ENCODE measurements at places on chromosomes 6 and 20.

DNA sequence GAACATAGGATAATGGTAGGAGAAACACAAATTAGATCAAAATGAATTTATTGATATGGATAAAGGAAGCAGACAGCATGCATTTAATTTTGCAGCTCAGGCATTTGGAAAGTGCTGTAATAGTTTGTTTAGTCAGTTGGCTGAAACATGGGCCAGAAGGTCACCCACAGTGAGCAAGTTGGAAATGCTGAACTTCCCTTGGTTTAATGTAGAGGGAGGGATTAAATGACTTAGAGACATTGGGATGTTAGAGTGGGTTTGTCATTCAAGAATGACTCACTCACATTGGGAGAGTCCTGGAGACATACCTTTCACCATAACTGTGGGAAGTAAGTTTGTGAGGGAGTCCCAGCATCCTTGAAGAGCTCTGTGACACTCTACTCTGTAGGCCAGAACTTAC is 231.5 kb upstream of the PLCB4 start:
- no peak for DNase-seq

GRCh38 chr6:108746836-108747575 is 101.2 kb upstream of the ARMC2 start:
- no peak for DNase-seq

DNA sequence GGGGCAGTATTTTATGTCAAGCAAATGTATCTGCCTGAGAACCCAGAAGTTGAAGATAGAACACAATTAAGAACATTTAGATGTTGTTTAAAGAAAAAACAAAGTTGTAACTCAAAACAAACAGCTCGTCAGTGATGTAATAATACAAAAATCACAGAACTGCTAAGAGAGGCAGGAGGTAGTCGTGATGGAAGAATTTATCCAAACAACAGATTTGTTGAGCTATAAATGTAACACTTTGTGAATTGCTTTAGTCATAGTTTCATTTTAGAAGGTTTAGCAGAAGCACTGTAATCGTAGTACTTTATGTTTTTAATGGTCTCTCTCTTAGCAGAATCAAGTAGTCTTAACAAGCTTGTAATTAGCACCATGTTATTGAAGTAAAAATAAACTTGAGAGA is 73.6 kb downstream of the SCAF8 start:
- DNase-seq = no peak

GRCh38 chr6:168865-169455 is 123.3 kb upstream of the DUSP22 start:
- DNase-seq = no peak

DNA sequence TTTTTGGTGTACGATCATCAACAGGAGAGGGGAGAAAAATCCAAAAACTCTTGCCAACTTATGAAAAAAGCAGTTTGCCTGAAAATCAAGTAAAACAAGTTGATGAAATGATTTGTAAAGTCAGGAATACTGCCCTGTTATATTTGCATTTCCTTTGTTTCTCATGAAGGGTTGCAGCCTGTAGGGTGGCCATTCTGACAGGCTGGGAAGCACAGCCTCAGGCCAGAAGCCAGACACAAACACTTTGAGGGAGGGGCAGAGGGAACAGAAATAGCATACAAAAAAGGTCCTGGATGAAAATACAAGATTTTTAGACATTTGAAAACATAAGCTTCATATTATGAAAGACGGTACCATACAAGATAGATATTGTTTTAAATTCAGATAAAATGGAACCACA is 109.8 kb downstream of the DTNBP1 start:
- DNase-seq = no peak

- no peak for DNase-seq
Observed at GRCh38 chr6:67687396-67687795, 947.7 kb upstream of the ADGRB3 start.

GRCh38 chr6:26358511-26358981 is 6.5 kb upstream of the BTN3A2 start:
- DNase-seq = no peak

DNA sequence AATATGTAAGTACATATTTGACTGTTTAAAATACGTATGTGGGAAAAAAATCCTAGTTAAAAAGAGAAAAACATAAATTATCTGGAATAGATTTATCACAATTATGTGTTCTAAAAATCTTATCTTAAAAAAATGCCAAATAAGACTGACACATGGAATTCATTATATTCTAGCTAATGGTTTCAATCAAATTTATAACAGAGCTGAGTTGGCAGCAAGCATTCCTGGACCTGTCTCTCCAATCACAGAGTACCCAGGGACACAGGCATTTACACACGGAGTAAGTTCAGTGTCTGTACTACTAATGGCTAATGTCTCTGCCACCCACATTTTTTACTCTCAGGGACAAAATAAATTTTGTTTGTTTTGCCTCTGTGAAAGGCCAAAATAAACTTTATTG is 122.3 kb downstream of the RPS12 start:
- no peak for DNase-seq

- DNase-seq = no peak
Observed at GRCh38 chr6:136859430-136859829, 37.0 kb downstream of the PEX7 start.

DNA sequence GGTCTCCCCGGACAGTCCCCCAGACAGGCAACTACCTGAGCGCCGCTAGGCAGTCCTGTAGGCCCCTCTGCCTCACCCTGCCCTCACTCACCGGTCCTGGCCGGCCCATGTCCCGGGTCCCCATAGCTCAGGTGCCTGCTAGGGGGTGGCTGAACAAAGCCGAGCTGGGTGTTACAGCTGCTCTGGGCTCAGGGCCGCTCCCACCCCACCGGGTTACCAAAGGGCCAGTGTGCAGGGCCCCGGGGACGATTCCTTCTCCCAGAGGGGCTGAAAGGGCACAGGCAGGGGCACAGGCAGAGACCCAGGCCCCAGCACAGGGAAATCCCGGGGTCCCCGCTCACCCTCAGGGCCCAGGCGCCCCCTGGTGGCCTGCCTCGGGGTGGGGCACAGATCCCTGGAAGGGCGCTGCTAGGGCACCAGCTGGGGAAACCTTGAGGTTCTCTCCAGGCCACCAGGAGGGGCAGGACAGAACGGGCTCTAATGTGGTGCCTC is 118.4 kb downstream of the GRM4 start:
- peak; percentile 46 for DNase-seq

- DNase-seq = no peak
Observed at GRCh38 chr6:150176152-150176551, 33.3 kb downstream of the PPP1R14C start.

DNA sequence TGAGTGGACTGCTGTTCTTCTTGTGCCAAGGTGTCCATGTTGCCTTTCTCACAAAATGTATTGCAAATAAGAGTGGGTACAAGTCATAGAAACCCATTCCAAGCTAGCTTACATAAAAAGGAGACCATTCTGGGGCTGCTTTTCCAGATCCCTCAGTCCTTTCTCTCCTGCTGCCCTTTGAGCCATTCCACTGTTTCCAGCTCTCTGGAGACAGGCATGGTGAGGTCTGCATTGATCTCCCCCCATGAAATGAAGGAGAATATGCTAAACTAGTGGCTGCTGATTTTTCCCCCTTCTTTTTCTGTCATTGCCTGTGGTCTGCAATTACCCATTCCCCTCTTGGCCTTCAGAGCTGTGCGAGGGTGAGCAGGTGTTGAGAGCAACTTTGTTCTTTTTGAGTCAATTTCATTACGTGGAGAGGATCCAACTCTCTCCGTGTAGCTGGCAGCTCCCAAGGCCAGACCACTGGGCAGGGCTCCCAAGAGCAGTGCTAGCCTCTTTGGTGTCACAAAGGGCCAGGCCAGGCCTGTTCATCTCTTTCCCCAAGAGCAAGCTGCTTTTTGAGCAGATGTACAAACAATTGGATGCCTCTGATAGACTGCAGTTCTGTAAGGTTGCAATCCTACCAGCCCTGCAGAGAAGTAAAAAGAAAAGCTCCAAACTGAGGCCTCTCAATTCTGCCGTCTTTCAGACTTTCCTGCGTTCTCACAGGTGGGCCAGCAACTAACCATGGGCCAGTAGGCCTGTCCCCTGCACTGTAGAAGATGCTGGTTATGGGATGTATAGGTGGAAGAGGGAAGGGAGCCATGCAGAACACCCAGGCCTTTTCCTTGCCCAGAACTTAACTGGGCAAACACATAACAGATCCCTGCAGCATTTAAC is 96.1 kb upstream of the ARMC2 start:
- DNase-seq = no peak

GRCh38 chr20:52269321-52269720 is 77.7 kb upstream of the ZFP64 start:
- DNase-seq = no peak

- DNase-seq = no peak
Observed at GRCh38 chr20:47622118-47622665, 120.5 kb downstream of the NCOA3 start.

GRCh38 chr20:41171736-41172295 is 34.5 kb downstream of the PLCG1 start:
- no peak for DNase-seq

DNA sequence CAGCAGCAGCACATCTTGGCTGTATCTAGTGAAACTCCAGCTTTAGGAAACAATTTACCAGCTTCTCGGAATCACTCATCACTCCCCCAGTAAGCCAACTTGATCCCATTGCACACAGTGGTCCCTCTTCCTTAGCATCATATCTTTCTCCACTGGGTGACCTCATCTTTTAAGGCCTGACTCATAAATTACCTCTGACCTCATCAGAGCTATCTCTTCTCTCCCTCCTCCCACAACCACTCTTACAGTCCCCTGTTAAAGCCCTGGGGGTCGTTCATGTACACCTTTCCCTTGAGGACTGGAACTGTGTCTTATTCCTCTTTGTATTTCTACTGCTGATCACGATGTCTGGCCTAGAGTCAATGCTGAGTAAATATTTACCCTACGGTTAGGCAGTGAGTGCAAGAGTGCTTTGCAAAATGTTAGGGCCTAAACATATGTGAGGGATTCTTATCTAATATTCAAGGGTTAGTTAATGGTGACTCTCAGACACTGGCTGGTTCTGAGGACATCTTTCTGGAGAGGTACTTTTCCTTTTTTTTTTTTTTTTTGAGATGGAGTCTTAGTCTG is 187.2 kb downstream of the LRFN2 start:
- no peak for DNase-seq

DNA sequence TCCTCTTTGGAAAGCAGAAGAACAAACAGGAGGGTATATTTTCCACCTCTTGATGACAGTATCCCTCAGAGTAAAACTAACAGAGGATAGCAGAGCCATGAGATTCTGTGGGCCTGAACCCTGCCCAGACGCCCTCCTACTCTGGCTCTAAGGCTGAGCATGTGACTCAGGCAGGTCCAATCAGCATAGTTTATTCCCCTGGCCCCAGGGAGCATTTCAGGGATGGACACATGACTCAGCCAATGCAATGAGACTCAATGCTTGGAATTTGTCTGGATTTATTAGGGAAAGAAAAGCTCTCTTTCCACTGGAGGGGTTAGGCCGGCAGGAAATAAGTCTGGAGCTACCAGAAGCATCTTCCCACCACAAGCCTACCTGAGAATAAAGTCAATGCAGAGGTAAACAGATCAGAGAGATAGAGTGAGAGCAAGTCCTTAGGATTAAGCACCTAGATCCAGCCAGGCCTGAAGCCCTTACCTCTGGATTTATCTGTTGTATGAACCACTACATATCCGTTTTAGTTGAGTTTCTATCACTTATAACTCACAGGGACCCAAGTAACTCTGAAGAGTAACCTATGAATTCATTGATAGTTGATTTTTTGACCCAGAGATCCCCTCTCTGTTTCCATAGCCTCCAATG is 68.2 kb upstream of the EYA2 start:
- no peak for DNase-seq

DNA sequence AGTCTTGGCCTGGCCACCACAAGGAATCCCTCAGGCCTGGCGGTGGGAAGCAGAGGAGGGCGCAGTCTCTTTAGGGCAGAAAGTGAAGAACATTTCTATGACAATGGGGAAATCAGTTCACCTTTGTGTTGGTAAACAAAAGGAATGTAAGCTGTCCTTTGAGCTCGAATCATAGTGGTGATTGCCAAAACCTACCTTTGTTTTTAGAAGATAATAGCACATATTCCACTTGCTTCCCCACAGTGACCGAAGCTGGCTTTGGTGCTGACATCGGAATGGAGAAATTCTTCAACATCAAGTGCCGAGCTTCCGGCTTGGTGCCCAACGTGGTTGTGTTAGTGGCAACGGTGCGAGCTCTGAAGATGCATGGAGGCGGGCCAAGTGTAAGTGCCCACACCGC is 144.1 kb downstream of the MTHFD1L start:
- DNase-seq = no peak

DNA sequence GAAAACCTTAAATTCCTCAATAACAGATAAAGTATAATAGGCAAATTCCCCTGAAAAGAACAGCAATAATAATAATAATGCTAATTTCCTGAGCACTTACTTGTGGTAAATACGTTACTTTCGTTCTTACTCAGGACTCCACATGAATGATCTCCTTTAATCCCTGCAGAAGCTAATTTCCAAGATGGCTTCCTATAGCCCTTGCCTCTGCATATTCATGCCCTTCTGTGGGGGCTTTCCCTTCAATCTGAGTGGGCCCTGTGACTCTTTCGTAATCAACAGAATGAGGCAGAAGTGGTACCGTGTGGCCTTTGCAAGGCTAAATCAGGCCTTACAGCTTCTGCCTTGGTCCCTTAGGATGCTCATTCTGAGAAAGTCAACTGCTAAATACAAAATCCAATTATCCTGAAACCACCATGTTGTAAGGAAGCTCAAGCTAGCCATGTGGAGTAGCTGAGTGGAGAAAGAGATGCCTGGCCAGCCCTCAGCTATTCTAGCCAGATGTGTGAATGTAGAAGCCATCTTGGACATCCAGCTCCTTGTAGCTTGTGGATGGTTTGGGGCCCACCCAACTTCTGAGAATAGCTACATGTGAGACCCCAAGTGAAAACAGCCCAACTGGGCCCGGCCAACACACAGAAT is 50.5 kb downstream of the MCUR1 start:
- no peak for DNase-seq

DNA sequence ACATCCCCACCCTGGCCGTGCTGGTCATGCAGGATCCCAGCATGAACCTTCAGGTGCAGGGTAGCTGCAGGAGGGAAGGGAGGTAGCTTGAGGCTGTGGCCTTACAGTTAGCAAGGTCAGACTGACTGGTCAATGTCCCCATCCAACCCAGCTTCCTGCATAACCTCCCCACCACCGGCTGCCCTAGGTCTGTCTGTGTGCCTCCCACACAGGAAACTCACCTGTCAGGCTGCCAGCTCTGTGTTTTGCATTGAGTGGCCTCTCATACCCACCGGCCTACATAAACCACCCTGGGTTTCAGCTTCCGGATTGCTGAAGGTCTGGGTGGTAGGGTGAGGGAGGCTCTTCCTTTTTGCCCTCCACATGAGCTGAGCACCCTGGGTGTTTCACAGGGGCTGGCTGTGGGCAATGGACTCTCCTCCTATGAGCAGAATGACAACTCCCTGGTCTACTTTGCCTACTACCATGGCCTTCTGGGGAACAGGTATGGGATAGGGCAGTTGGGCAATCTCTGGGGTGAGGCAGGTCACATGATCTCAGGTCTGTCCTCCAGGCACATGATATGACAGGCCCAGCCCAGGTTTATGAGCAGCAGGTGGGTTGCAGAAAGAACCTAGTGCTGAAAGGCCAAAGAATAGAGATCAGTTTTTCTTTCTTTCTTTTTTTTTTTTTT is 1.8 kb downstream of the CTSA start:
- no peak for DNase-seq

DNA sequence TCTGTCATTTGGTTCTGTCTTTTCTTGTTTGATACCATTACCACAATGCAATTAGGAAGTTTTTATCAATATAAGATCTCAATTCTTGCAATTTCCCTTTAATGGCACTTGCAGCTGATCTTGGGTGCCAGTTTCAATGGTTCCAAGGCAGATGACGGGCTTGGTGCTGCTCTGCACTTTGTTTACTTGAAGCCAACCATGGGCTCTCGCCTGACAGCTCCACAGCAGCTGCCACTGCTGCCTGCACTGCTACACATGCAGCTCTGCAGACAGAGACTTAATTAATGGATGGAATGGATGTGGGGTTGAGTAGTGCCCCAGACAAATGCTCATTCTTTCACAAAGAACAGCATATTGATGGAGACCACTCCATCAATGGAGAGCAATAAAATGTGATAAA is 1024.3 kb upstream of the EPHA7 start:
- DNase-seq = no peak

Measured in activated T-helper 1 cell treated with anti-CD3 and anti-CD28 coated beads, Interleukin-12 subunit alpha, Interleukin-12 subunit beta, Interleukin-2, Interleukin-4 antibody, amounts not matched to agents 30 ng/mL and 10 ng/mL and 1 ng/mL, durations not matched to agents 14 hours and 24 hours and 36 hours (primary cell).